Hepatocyte (in vitro differentiated cells): ENCODE measurements at places on chromosomes 1 and 21. TPM values are rescaled to one million over a fixed set of nuclear protein-coding genes. Genes with fewer than 3 reads are reported as not detected.

- no peak for DNase-seq
These were observed 5.4 kb downstream of the EPHA2 start for GRCh38 chr1:16150508-16150907.

GRCh38 chr1:53087332-53088285 lies 25.6 kb downstream of the PODN start:
- DNase-seq: no peak

GRCh38 chr1:245999697-246000637 lies 507.1 kb downstream of the SMYD3 start:
- DNase-seq: no peak

DNA sequence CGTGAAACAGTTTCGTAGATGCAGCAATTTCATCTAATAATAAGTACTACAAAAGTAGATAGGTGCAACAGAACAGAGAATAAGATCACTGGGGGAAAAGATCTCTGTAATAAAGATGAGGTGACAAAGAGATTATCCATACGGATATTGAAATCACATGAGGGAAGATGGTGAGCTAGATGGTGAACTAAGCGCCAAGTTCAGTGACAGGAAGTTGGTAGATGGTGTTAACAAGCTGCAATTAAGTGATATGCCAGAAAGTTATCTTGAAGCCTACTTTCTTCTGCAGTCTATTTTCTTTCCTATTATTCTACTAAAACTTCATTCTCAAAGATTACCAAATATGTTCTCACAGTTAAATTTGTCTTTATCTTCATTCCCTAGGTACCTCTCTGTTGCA lies 7.1 kb downstream of the LRIF1 start:
- DNase-seq: no peak

- DNase-seq: no peak
These were observed 885 bp upstream of the SSBP3 start for GRCh38 chr1:54407154-54407403.

DNA sequence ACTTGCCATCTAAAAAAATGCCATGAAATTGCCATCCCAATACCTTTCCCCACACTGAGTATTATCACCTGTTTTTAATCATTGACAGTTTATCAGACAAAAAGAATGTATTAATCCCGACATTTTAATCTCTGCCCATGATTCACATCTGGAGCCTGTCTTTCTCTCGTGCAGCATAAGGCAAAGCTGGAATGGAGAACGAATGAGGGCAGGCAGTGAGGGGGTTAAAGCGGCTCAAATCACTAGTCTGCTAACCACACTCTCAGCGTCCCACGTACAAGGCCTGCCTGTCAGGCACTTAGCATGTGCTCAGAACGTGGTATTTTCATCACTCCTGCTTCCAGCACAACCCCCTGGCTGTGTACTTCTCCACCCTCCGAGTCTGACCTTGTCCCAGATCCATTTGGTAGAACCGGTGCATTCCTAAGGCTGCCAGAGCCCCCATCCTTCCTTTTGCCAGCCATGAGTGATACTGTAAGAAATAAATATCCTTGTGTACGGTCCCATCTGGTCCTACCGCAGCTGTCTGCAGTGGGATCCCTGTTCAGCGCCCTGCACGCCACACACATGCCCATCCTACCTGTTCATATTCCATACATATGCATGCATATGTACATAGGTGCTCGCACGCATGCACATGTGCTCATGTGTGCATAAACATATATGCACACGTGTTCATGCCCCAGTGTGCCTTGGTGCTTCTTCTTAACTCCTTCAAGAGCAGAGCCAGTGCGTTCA lies 34.6 kb upstream of the FHAD1 start:
- no peak for DNase-seq

DNA sequence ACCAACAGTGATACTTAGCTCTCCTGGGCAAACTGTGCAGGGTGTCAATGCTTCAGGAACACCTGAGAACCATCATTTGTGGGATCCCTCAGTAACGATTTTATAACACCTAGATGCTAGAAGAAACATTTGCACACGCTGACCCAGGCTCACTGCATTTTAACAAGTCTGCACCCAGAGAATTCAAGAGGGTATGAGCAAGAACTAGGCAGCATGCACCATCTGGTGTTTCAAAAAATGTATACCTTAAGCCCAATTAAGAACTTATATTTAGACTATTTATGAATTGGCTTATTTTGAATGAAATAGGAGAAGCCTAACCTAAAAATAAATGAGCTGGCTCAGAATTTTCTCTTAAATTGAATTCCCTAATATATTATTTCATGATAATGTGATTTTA lies 400.5 kb downstream of the GPATCH2 start:
- DNase-seq: no peak

GRCh38 chr1:21667348-21668231 lies 1.6 kb downstream of the RAP1GAP start:
- no peak for DNase-seq

GRCh38 chr21:34687745-34688144 lies 19.0 kb downstream of the CLIC6 start:
- DNase-seq: no peak

DNA sequence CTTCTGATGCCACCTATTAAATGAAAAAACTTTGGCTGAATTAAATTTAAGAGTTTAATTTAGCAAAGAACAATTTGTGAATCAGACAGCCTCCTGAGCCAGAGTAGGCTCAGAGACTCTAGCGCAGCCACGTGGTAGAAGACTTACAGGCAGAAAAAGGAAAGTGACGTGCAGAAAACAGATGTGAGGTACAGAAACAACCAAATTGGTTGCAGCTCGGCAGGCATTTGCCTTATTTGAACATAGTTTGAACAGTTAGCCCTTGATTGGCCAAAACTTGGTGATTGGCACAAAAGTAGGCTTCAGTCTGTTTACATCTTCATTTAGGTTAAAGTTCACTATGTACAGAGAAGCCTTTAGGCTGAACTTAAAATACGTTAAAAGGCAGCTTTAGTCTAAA lies 22.9 kb downstream of the TCP10L start:
- DNase-seq: peak; percentile 55

GRCh38 chr1:197850042-197850441 lies 52.4 kb upstream of the C1orf53 start:
- no peak for DNase-seq

- DNase-seq: no peak
These were observed 1126.1 kb downstream of the KCNT2 start for GRCh38 chr1:195482137-195482536.

DNA sequence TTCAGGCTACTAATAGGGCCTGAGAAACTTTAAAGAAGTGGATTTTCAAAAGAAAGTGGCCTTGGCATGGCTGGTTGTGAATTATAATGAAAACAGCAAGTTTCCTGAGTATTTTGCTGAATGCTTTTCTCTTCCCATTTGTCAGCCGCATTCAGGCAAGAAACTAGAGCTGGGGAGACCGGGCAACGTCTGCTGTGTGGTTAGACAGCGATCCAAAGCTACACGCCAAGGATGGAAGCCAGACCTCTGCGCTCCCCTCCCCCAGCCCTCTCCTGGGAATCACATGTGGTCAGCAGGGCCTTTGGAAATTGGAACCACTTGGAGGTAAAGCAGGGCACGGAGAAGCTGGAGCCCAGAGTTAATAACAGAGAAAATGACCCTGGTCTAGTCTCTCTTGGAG lies 114.1 kb upstream of the CD34 start:
- DNase-seq: no peak

- DNase-seq: peak; percentile 68
These were observed 5.2 kb upstream of the ERRFI1 start for GRCh38 chr1:8031176-8031785.

GRCh38 chr1:82517586-82517985 lies 716.9 kb downstream of the ADGRL2 start:
- DNase-seq: peak; percentile 31

DNA sequence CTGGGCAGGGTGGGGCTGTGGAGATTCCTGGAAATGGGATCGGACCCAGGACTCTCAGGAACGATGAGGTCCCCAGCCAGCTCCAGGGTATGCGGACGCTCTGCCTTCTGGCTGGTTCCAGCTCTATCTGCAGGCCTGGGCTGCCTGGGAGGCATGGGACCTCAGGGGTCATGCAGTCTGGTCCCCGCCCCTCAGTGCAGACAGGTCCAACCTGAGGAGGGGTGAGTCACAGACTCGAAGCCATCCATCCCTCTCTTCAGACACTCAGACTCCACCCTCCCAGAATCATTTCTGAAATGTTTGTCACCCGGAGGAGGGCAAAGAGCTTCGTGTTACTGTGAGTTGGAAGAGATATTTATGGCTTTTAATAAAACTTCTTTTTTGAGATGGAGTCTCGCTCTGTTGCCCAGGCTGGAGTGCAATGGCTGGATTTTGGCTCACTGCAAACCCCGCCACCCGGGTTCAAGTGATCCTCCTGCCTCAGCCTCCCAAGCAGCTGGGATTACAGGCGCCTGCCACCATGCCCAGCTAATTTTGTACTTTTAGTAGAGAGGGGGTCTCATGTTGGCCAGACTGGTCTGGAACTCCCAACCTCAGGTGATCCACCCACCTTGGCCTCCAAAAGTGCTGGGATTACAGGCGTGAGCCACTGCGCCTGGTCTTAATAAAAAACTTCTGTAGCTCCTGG lies 5.9 kb upstream of the MYOM3 start:
- peak; percentile 81 for DNase-seq

- DNase-seq: peak; percentile 50
These were observed 10.7 kb upstream of the GPR153 start for GRCh38 chr1:6271554-6271953.

- peak; percentile 49 for DNase-seq
These were observed 10.6 kb upstream of the SPSB1 start for GRCh38 chr1:9281908-9282695.

DNA sequence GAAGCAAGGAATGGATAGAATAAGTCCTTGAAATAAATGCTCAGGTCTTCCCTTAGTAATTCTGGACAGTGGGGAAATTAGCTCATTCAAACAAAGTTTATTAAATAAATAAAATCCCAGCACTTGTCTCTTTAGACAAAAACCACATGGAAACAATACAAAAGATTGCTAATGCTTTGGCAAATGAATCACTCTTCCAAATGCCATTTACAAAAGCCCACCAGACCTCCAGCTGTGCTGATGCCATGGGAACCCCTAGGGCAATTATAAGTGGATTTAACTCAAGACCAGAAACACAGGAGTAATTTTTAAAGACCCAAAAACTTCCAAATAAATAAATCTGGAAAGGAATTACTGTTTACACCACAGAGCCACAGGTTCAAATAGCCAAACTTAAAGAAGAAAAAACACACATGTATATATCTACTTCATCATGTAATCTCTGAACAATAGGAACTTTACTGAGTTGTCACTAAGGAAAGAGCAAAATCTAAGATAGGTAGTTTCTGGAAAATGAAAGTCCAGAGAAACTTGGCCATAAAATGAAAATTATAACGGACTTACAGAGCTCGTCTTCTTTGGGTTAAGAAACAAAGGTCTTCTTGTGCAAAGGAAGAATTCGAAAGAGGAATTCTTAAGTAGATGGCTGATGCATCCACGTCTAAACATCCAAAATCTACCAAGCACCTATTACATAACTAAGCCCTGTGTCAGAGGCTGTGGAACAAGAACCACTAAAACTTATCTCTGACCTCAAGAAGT lies 399.4 kb downstream of the SMYD3 start:
- no peak for DNase-seq

- peak; percentile 93 for DNase-seq
These were observed at the start of gene BRWD1 for GRCh38 chr21:39313571-39314142. BRWD1 (minus strand) TSS chr21:39313632; CDS start chr21:39313491, 141 bp downstream.

DNA sequence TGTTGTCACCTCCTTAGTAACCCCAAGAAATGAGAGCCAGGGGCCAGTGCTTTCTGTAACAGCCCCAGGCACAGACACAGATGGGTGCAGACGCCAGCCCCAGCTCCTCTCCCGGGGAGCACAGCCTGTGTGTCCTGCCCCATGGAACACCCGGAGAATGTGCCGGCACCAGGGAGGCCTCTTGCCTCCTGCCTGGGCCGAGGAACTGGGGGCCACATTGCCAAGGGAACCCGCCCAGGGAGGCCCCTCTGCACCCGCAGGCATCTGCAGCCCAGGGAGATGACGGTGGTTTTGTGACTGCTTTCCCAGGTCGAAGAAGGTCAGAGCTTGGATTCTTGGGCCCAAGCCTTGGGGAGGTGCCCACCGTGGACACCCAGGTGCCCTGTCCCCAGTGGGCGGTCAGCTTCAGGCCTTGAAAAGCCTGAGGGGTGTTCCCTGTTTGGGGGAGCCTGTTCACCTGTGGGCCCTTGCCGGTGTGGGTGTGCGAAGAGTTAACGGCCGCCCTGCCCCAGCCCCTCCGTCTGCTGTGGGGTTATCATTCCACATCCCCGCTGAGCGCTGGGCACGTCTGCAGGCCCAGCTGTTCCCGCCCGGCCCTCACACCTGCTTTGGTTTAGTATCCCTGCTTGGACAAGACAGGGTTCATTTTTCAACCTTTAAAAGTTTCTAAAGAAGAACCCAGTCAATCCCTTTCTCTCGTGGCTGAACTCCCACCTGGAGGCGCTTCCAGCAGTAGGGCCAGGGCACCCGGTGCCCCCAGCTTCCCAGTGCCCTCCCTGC lies 62.5 kb downstream of the MORN1 start:
- no peak for DNase-seq

Gene THEM5
- polyA plus RNA-seq: 0.21 and 0.32 TPM in 2 replicates

Gene CELA2B
- 1.4 TPM in 1 of 2 replicates, not detected in the other for polyA plus RNA-seq

Gene PAX7
- not detected in 2 replicates for polyA plus RNA-seq

Gene RPTN
- not detected in 2 replicates for polyA plus RNA-seq

Gene CD5L
- not detected in 2 replicates for polyA plus RNA-seq

Gene ITGB2
- polyA plus RNA-seq: 3.8 and 4.2 TPM in 2 replicates

Gene PLA2G2D
- not detected in 2 replicates for polyA plus RNA-seq
